ENCODE measurements at places on chromosomes 6 and 20. TPM values are rescaled to one million over a fixed set of nuclear protein-coding genes. Genes with fewer than 3 reads are reported as not detected.

The HLA-DPA1 gene
- not detected for total RNA-seq

The TMEM14B gene
- 336 TPM for total RNA-seq

The CRISP3 gene
- total RNA-seq: not detected

The CDKN1A gene
- total RNA-seq: 218 TPM

The ABHD16B gene
- total RNA-seq: not detected

The TP53INP2 gene
- total RNA-seq: 0.84 TPM

The BTNL2 gene
- not detected for total RNA-seq

The KIAA0408 gene
- total RNA-seq: not detected

The TIAM2 gene
- total RNA-seq: 8.0 TPM

The LRRC73 gene
- 0.29 TPM for total RNA-seq

The WFDC5 gene
- total RNA-seq: not detected

The TRIM15 gene
- not detected for total RNA-seq

The FOXC1 gene
- 88.4 TPM for total RNA-seq

The TXLNB gene
- not detected for total RNA-seq

The HDGFL1 gene
- total RNA-seq: not detected

The PPP1R3G gene
- total RNA-seq: 0.26 TPM

The C4B gene
- not detected for total RNA-seq

The CST7 gene
- not detected for total RNA-seq

The LY6G5C gene
- 0.30 TPM for total RNA-seq

The GRM1 gene
- 0.41 TPM for total RNA-seq

The ID1 gene
- 1,473 TPM for total RNA-seq

The PPP1R14C gene
- 28.8 TPM for total RNA-seq

The ZBTB24 gene
- total RNA-seq: 6.4 TPM

The SAYSD1 gene
- 7.6 TPM for total RNA-seq

The KIF25 gene
- total RNA-seq: not detected

The E2F1 gene
- 60.9 TPM for total RNA-seq

The ZNF165 gene
- total RNA-seq: 2.1 TPM

The NRSN2 gene
- 5.3 TPM for total RNA-seq

The ARFGAP1 gene
- 139 TPM for total RNA-seq

The HIVEP2 gene
- total RNA-seq: 3.0 TPM

The CGA gene
- not detected for total RNA-seq

The TAAR1 gene
- total RNA-seq: not detected

The CDH22 gene
- total RNA-seq: 0.07 TPM

The MAS1 gene
- total RNA-seq: not detected

The RAET1L gene
- not detected for total RNA-seq

The SNAP91 gene
- not detected for total RNA-seq

The LGSN gene
- total RNA-seq: not detected

The XPO5 gene
- 39.2 TPM for total RNA-seq

Data from Caki2 (cell line).